ENCODE measurements at places on chromosomes 12 and 14.

- DNase-seq, result no peak
These were observed 60.8 kb upstream of the KRAS start for GRCh38 chr12:25311506-25311905.

DNA sequence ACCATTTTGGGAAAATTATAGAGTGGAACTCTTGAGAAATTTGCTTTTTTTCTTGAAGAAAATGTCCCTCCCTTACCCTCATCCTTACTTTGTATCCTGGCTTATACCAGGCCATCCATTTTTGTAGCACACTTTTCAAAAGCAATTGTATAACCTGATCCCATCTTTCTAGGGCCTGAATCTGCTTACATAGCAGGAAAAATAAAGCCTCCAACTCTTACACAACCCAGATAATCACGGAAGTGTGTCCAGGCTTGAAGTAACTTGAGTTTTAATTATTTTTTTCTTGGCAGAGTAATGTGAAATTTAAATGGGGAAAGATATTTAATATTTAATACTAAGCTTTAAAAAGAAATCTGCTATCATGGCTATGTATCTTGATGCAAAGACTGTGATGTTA, 23.0 kb downstream of the SERPINA3 start:
- no peak for DNase-seq

DNA sequence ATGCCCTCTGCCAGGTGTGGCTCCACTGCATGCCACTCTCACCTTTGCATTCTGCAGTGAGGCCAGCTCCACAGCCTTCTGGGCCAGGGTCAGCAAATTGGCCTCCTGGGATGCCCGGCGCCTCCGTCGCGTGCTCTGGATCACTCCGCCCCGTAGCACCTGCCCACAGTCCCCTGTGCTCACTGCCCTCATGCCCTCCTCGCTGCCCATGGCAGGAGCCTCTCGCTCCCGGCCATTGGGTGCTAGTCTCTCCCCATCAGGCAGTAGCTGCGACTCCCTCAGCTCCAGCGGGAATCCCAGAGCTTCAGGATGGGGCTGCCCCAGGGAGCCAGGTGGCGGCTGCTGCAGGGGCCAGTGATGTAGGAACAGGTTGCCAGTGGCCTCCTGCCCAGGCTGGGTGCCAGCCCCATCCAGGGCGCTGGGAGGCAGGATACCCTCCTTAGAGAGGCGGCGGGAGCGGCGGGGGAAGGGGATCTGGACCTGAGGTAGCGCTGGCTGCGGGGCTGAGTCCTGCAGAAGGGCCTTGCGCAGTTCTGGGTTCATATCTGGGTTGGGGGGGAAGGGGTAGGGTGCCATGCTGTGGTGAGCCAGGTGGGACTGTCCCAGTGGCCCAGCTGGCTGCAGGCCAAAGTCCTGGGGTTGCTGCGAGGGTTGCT, 24.5 kb upstream of the PNMA1 start:
- DNase-seq, result no peak

DNA sequence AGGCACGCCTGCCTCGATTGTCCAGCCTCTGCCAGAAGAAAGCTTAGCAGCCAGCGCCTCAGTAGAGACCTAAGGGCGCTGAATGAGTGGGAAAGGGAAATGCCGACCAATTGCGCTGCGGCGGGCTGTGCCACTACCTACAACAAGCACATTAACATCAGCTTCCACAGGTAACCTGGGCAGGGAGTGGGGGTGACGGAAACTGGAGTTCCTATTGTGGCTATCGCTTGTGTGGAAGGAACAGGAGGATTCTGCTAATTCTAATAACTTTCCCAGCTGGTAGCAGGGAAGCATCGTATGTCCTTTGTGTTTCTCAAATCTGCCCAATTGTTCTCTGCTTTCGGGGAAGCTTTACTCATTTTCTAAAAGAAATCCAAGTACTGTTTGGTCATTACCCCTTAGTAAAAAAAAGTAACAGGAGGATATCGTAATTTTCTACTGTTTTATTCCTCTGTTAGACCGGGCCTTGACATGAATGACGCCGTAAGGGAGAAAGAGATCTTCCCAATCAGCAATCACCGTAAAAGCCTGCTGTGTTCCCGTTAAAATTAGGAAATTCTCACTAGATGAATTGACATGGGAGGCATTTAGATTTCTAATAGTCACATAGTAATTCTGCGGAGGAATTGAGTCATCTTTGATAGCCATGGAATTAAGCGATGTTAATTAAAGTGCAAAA, 449 bp downstream of the THAP2 start:
- DNase-seq, result no peak

GRCh38 chr12:89280833-89281538, 71.3 kb downstream of the DUSP6 start:
- DNase-seq, result no peak

DNA sequence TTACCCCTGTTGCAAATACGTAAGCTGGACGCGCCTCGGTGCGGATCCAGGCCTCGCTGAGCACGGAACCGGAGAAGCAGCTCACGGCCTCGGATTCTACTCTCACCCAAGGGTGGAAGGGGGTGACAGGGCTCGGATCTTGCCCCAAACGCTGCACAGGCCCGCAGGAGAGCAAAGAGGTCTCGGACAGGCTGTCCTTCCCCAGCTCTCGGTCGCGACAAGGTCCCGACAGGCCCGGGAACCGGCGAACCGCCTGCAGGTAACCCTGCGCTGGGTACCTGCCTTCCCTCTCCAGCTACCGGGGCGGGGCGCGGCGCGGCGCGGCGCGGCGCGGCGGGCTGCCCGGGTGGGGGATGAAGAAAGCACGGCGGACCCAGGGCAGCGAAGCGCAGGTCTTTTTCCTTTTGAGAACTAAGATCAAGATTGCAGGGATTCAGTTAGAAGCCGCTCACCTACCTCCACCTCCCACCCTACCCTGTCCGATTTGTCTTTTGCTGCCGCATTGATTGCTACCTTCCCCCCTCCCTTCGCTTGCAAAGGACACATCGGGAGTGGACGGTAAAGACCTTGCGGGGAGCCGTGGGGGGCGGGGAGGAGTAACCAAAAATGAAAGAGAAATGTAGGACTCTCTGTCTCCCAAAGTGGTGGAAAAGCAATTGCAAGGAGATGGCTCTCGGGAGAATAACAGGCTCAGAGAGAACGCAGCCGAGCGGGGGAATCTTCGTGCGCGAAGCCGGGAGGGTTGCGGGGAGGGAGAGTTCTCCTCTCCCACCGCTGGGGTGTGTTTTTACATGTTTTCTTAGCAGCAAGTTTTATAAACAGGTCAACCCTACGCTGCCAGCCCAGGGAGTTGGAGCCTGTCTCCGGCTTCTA, 8.4 kb upstream of the TBX3 start:
- no peak for DNase-seq

DNA sequence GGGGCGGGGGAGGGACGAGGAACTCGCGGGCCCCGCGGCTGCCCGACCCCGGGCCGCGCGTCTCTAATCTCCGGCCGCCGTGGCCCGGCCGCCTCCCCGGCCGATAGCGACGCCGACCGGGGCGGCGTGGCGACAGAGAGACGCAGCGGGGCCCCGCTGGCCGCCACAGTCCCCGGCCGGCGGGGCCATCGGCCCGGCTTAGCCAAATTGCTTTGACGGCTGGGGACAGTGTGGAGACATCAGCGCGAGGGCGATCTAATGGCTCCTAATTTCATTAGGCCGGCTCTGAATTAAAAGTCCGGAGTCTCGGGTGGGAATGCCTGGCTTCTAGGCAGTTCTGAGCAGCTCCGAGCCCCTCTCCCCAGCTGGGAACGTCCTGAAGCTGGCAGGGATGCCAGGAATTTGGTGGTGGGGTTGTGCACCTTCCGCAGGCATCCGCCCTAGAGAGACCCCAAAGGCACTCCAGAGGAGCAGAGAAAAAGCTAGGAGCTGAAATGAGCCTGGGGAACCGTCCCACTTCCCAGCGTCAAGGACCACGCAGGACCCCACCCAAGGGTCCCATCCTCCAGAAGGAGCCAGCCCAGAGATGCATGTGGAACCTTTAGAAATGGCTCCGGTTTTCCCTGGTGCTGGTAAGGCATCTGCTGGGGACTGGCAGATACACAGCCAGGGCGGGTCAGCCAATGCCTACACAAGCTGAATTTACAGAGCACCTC, 9.6 kb downstream of the TBX5 start:
- DNase-seq, result no peak

- no peak for DNase-seq
These were observed 88.4 kb downstream of the BCAT1 start for GRCh38 chr12:24860546-24860945.

GRCh38 chr12:51913071-51914033, 6.0 kb downstream of the ACVRL1 start:
- no peak for DNase-seq

GRCh38 chr12:613996-614395, 49.2 kb downstream of the NINJ2 start:
- no peak for DNase-seq

GRCh38 chr12:1598757-1599156, 4.4 kb upstream of the FBXL14 start:
- no peak for DNase-seq

GRCh38 chr14:68714991-68715924, 77.6 kb downstream of the ZFP36L1 start:
- no peak for DNase-seq

DNA sequence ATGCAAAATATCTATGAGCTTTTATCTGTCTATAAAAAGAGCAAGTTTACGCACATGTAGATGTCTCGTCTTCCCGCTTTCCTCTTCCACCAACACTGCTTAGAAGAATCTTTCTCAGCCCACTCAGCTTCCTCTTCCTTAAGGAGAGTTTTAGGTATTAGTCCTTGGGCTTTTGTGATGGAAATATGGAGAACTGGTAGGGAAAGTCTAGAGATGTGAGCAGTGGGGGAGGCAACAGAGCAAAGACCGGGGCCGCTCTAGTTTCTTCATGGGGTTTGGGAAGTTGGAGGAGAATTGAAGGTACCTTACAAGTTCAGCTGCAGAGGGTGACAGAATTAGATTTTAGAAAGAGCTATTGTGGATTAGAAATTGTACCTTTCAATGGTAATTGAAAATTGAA, 56.3 kb upstream of the CPNE8 start:
- no peak for DNase-seq

GRCh38 chr12:115223991-115224390, 540.0 kb upstream of the TBX3 start:
- DNase-seq, result no peak

DNA sequence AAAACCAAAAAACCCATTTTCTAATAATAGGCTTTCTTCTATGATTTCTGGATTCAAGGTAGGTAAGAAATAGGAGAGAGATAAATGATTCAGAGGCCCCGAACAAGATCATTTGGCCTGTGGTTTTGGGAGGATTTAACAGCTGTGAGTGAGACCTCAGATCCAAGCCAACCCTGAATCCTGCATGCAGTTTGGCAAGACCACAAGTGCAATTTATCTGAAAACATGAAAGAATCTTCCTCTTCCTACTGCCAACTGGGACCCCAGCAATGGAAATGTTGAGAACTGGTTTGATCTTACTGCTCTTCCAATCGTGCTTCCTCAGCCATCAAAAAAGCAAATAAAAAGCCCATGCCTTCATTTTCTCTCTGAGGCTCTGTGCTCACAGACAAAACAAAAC, 519.7 kb upstream of the TBX3 start:
- DNase-seq, result no peak

- DNase-seq, result no peak
These were observed 30.6 kb downstream of the CDKL1 start for GRCh38 chr14:50366115-50366514.

- no peak for DNase-seq
These were observed 163.1 kb upstream of the EGLN3 start for GRCh38 chr14:34113991-34114390.

DNA sequence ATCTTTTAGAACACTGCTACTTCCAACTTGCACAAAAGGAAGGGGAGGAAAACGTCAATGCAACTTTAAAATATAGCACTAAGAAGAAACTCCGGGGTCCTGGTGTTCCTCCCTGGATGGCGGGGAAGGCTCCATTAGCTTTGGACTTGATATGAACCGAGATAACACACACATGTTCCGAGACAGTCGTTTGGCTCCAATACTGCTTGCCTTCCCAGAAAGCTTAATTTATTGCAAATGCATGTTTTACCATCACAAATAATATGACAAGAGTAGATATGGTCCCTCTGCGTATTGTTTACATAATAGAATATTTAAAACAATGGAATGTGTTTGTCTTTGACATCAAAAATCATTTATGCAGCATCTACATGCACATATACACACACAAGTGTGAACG, 87.6 kb upstream of the CLMN start:
- no peak for DNase-seq
